Activated naive CD4-positive, alpha-beta T cell treated with anti-CD3 and anti-CD28 coated beads, Interleukin-2, amount 10 ng/mL, durations not matched to agents 7 days and 5 days (primary cell): ENCODE measurements at places on chromosomes 4 and X.

GRCh38 chr4:4884611-4885010 is 25.1 kb downstream of the MSX1 start:
- DNase-seq = no peak

DNA sequence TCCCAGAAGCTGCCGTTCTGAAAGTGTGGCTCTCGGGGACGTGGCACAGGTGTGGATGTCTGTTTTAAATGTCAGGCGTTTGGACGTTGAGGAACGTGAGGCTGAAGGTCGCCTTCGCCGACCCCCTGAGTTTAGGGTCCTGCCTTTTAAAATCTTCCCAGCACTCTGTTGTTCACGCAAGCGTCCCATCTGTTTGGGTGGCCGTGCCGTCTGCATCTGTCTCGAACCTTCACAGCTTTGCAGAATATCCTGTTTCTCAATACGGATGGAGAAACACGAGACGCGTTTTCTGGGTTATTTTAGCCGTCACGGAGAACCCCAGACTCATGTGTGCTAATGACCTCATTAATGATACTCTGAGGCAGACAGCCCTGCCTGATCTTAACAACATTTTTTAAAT is 31.5 kb downstream of the SHOX start:
- no peak for DNase-seq

- DNase-seq = no peak
Measured at GRCh38 chr4:19971829-19972228, 279.9 kb upstream of the SLIT2 start.

DNA sequence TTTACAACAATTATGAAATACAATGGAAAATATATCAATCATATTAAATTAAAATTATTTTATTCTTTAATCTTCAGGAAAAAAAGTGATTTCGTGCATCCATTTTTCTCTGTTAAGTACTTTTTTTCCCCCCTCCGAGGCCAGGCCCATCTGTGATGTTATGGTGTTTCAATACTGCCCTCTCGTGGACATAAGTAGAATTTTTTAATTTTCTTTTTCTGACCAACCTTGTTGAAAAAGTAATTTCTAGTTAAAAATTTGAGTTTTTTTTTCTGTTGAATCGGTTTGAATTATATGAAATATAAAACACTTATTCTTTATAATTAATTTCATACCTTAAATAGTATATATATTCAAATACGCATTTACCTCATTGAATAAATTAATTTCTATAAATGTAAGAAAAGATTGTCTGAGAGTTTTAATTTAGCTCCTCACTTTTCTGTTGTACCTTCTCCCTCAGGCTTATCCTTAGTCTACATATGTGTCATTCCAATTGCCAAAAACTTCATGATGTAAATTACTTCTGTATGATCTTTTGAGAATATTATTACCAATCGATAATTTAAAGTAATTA is 175.8 kb upstream of the TECRL start:
- DNase-seq = peak; percentile 21

DNA sequence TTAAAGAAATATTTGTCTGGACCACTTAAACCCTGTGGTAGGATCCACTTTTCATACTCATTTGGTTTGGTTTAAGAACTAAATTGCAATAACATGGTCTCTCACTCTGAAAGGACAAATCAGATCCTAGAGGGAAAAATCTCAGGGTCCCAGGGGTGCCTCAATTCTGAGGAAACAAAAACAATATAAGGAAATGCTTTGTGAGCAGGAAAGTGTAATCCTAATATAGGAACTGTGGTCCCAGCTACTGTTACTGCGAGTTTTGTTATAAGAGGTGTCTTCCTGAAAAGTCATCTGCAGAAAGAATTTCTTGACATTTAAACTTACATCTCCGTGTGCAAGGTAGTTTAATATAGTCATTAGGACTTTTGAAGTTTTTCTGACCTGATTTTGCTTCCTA is 420.1 kb upstream of the LCORL start:
- DNase-seq = no peak

DNA sequence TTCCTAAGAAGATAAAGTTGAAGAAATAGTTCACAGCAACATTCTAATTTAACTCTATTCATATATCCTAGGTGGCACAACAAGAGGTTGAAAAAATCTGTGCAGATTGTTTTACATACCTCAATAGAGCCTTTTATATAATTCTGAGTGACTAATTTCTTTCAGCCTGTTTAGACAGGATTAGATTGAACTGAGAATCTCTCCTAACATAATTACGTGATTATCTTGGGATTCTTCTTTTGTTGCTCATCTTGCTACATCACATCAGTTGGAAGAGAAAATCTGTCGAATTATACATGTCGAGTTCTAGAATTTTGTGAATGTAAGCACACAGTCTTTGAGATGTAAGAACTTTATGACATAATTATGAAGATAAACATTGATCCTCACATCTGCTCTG is 1873.7 kb upstream of the IGFBP7 start:
- DNase-seq = no peak

DNA sequence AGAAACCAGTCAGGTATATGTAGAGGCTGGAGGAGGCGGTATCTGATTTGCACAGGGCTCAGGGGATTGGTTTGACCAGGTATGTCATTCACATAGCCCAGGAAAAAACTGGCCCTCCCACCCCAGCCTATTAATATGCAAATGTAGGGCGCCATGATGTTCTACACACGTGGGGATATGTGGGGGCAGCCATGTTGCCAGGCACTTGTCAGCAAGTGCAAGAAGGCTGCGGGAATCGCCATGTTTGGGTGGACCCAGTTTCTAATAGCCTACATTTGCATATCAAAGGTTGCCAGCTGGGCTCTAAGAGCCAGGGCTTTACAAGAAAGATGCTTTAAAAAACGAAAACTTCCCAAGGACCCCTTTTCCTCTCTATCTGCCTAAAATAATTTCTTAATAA is 335.1 kb downstream of the SMARCA1 start:
- DNase-seq = no peak

DNA sequence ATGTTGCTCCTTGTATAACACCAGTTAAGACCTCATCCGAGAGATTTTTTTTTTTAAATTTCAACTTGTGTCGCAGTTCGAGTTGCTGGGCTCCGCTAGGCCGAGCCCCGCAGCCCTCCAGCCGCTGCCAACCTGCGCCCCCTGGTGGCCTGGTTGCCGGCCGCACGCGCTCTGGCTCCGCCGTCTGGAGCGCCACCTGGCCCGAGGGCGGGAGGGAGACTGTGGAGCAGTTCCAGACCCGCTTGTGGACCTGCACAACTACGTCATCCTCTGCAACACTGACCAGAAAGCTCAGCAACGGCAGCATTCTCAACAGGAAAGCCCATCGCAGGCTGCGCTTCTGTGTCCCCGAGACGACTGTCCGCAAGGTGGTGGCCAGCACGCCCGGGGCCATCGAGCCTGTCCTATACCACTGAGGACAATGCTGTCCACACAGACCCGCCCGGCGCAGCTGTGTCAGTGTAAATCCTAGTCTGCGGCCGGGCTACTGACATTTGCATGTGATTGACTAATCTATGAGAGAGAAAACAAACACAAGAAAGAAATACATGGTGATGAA is 39.1 kb downstream of the ARL9 start:
- peak; percentile 85 for DNase-seq

DNA sequence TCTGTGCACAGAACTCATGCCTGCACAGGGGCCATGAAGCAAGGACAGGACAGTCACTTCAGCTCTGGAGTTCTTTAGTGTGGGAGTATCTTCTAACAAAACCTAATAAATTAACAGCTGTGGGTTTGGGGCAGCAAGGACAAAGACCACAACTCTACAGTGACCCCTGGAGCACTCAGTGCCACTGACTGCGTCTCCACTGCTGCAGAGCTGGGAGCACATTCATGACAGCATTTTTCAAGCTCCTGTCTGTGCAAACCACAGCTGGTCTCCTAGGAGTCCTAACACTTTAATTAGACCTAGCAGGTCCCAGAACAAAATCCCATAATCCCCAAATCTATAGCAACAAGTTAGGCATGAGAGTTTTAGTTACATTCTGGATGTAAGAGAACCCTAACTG is 76.5 kb downstream of the RTL9 start:
- DNase-seq = no peak
